ENCODE measurements at places on chromosomes 1 and 21.

GRCh38 chr21:45535341-45536081 lies 6.7 kb downstream of the SLC19A1 start:
- no peak for DNase-seq

GRCh38 chr1:22119626-22120468 lies 23.1 kb downstream of the WNT4 start:
- DNase-seq = no peak

GRCh38 chr1:201505503-201505890 lies 1.4 kb downstream of the CSRP1 start:
- no peak for DNase-seq

DNA sequence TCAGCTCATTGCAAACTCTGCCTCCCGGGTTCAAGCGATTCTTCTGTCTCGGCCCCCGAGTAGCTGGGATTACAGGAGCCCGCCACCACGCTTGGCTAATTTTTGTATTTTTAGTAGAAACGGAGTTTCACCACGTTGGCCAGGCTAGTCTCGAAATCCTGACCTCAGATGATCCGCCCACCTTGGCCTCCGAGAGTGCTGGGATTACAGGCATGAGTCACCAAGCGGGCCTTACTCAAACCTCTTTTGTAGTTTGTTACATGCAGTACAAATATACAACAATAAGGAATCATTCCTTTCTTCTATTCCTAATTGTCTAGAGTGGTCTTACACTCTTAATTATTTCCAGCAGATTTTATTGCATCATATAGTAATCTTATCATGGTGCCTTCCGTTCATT lies 16.6 kb downstream of the SPATA17 start:
- no peak for DNase-seq

DNA sequence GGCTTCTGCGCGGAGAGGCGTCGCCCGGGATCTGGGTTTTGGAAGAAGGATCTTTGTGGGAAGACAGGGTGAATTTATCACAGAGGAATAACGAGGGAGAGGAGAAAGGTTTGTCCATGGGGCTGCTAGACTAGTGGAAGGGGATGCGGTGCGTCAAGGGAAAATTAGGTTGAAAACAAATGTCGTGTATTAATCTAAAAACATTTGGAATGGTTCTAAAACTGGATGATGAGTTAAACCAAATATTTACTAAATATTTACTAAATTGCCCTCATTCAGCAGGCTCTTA lies 647 bp downstream of the RO60 start:
- DNase-seq = no peak

GRCh38 chr1:190864013-190864641 lies 386.5 kb upstream of the BRINP3 start:
- no peak for DNase-seq

- no peak for DNase-seq
Measured at GRCh38 chr1:233907151-233907550, 2.7 kb downstream of the SLC35F3 start.

- peak; percentile 70 for DNase-seq
Measured at GRCh38 chr1:6438047-6438525, 13.5 kb downstream of the ESPN start.

DNA sequence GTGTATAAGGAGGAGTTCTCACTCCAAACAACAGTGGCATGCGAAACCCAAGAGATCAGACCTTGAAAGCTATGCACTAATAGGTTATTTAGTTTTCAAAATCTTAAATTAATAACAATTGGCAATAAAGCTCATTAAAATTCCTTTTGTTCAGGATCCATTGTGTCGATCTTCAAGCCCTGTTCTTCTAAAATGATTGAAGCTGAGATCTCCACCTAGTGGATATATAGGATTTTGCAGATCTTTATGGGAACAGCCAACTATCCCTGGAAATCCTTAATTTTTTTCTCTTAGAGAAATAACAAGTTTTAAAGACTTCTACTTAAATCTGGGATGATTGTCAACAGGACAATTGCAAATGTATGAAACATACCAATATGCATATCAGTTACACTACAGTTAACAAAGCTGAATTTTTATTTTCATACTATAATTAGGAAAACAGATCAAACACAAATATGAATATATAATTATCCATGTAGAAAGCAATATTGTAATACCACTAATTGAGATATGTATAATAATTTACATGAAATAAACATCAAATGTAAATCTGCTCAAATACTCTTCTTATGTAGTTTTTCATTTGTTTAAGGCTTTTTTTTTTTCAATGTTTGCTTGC lies 43.3 kb downstream of the LRRC53 start:
- no peak for DNase-seq

GRCh38 chr1:11320153-11320936 lies 47.3 kb downstream of the UBIAD1 start:
- DNase-seq = peak; percentile 5

GRCh38 chr1:43801203-43801602 lies 93.9 kb downstream of the ST3GAL3 start:
- DNase-seq = no peak

DNA sequence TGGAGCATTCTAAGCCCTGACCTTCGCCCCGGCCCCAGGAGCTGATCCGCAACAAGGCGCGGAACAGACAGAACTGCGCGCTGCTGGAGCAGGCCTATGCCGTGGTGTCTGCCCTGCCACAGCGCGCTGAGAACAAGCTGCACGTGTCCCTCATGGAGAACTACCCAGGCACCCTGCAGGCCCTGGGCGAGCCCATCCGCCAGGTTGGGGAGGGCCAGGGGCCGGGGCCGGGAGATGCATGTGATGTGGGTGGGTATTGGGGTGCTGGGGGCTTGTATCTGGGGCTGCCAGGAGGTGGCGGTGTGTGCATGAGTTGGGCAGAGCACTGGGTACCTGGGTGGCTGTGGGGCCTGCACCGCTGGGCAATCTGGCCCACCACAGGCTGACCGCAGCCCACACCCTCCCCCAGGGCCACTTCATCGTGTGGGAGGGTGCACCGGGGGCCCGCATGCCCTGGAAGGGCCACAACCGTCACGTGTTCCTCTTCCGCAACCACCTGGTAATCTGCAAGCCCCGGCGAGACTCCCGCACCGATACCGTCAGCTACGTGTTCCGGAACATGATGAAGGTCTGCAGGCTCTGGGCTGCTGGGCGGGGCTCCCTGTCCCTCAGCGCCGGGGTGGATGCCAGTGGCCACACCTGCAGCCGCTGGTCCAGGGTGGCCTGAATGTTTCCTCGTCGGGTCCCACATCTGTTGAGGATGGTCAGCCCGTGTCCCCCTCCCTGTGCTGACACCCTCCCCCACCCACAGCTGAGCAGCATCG lies 65.8 kb downstream of the TRIM11 start:
- DNase-seq = no peak

DNA sequence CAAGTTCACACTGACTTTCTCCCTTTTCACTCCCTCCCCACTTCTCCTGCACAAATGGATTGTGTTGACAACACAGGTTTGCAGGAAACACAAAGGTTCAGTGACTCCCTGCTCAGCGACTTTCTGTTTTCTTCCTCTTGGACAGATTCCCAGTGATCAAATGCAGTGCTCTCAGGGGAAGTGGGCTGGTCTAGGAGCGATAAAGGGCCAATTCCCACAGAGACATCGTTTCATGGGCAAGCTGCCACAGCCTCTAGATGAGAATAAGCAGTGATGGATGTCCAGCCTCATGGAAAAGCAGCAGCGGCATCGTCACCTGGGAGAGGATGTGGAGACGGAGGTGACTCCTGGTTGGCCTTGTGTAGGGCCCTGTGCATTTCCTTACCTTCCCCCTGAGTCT lies 30.6 kb downstream of the FYB2 start:
- DNase-seq = no peak

- no peak for DNase-seq
Measured at GRCh38 chr1:197904126-197904787, 1.8 kb downstream of the C1orf53 start.

- DNase-seq = peak; percentile 52
Measured at GRCh38 chr1:100440075-100440809, 87.9 kb downstream of the CDC14A start.

GRCh38 chr21:36994501-36995158 lies 11.9 kb upstream of the RIPPLY3 start:
- DNase-seq = no peak

GRCh38 chr1:177864538-177865305 lies 105.1 kb downstream of the SEC16B start:
- DNase-seq = no peak

DNA sequence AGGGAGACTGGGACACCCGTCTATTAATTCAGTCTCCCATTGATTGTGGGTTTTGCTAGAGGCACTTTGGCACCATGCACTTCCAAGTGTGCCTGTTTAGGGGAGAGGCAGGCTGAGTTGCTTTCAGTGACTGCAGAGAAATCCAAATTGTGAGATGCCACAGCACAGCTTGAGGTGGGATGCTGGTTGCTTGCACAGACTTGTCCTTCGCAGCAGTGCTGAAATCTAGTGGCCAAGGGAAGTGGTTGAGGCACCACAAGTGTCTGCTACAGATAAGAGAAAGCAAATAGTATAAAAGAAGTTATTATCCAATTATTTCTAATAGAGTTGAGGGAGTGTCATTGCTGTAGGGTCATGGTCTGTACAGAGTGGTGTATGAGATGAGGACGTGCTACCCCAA lies 40.0 kb upstream of the APP start:
- no peak for DNase-seq

DNA sequence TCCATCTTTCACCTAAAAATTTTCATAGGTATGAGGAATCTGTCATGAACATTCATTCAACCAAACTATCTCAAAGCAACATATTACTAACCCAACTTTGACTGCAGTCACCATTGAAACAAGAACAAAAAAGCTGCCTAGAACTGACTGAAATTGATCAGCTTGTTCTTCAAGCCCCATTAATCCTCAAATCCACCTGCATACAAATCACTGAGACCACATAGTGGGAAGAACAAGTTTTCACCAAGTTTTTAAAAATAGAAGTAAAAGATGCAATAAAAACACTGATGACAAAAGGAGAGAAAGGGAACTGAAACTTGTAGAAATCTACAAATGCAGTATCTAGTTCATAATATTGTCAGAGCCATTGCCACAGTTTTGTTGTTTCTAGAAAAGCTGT lies 6.1 kb downstream of the SORT1 start:
- no peak for DNase-seq

DNA sequence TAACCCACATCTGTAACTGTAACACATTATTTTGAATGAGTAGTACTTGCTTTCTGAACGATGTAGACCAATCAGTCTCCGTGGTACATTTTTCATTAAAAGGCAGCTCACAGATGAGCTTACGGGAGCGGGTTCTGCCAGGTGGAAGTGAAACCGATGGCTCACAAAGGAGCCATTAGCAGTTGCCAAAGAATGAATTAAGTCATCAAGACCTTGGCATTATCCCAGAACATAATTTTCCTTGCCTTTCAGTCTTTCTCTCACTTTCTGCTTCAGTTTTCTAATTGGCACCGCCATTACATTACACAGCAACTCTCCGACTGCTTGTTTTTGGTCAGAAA lies 33.5 kb upstream of the UTS2 start:
- no peak for DNase-seq

DNA sequence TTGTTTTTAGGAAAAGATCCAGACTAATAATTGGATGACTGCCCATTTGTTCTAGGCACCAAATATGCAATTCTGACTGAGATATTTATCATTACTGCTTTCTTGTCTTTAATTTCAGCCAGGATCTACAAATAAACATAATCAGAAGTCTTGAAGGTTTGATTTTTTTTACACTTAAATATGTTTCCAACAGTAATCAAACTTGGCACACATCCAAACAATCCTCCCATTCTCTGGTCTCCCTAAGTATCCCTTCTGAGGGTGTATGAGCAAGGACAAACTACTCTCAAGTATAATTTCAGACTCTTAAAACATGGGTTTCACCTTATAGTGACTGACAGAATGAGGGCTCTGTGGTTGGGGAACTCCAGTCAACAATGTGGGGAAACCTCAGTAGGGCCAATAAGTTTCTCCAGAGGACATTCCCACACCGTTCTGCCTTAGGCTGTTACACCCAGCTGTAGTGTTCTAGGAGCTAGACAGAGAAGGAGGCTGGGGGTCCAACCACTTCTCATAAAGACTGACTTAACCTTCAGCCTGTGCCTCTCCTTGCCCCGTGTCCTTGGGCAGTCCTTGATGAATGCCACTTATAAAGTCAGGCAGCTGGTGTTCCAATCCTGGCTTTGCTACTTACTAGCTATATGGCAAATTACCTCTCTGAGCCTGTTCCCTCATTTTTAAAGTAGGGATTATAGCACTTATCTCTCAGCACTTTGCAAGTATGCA lies 1.5 kb upstream of the PALMD start:
- DNase-seq = no peak

DNA sequence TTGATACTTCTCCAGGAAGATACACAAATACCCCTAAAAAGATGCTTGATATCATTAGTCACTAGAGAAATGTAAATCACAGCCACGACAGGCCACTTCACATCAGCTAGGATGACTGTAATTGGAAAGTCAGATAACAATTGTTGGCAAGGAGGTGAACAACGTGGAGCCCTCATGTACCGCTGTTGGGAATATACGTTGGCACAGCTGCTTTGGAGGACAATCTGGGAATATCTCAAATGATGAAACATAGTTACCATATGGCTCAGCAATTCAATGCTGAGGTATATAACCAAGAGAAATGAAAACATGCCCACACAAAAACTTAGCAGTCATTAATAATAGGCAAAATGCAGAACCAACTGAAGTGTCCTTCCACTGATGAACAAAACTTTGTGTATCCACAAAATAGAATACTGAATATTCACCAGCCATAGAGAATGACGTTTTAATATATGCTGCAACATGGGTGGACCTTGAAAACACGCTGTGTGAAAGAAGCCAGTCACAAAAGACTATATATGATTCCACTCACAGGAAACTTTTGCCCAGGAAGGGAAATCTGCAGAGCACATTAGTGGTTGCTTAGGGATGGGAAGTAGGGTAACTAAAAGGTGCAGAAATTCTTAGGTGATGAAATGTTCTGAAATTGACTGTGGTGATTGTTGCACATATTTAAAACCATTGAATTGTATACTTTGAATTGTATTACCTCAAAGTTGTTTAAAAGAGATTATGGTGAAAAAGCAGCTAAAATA lies 95.4 kb downstream of the AHCTF1 start:
- no peak for DNase-seq

DNA sequence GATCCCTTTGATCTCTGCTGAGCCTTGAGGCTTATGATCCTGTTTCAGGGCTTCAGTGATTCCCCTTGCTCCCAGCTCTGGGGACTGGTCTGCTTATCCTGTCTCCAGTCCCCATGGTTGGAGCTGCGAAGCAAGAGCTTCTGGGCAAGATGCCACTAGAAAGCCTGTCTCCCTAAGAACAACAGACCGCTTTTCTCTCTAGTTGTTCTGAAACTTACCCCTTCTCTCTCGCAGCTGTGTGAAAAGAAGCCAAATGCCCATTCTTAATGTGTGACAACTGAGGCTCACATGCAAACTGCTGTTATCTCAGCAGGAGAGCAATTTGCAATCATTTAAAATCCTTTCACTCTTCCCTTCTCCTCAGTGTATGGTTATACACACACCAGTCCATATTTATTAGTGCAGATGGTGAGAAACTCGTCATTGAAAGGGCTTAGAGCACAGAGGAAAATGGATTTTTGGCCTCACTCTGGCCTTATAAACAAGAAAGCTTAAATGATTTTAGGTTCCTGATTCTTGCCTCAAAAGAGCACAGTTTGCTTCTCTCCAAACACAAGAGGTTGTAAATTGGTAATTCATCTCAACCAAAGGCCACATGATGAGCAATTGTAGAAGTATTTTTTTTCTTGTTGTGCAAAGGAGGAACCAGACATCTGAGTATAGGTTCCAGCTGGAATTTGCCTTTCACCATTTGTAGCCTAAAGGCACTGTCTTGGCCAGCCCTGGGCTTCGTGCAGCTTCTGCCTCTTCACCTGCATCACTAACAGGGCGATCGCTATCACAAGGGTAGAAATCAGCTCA lies 179.2 kb upstream of the LMO4 start:
- DNase-seq = no peak
